ENCODE measurements at places on chromosomes 16 and 17. TPM values are rescaled to one million over a fixed set of nuclear protein-coding genes. Genes with fewer than 3 reads are reported as not detected.

The TAT gene
- not detected for total RNA-seq

The MYH11 gene
- not detected for total RNA-seq

The UBE2O gene
- 41.2 TPM for total RNA-seq

The FOXL1 gene
- not detected for total RNA-seq

The CCDC144A gene
- 3.1 TPM for total RNA-seq

The TP53TG3B gene
- not detected for total RNA-seq

The NATD1 gene
- total RNA-seq, result 3.8 TPM

The CMTM2 gene
- 3.4 TPM for total RNA-seq
